ENCODE measurements at places on chromosomes 11 and 22.

GRCh38 chr22:44828193-44828592 lies 75.8 kb downstream of the ARHGAP8 start:
- DNase-seq: no peak

DNA sequence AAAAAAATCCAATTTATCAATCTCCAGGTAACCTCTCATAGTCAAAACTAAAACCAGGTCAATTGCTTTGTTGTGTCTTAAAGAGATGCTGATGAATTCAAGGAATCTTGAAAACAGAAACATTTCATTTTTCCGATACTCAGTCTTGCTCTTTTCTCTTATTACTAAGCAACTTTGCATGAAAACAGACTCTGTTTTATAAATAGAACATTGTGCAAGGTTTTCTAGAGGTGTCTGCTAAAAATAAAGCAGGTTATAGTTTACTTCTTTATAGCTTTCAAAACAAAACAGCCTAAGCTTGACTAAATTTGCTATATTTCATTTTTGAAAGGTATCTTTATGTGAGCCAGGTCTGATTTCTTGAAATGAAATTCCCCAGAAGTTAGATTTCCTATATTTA lies 109.3 kb downstream of the ARL14EP start:
- no peak for DNase-seq

DNA sequence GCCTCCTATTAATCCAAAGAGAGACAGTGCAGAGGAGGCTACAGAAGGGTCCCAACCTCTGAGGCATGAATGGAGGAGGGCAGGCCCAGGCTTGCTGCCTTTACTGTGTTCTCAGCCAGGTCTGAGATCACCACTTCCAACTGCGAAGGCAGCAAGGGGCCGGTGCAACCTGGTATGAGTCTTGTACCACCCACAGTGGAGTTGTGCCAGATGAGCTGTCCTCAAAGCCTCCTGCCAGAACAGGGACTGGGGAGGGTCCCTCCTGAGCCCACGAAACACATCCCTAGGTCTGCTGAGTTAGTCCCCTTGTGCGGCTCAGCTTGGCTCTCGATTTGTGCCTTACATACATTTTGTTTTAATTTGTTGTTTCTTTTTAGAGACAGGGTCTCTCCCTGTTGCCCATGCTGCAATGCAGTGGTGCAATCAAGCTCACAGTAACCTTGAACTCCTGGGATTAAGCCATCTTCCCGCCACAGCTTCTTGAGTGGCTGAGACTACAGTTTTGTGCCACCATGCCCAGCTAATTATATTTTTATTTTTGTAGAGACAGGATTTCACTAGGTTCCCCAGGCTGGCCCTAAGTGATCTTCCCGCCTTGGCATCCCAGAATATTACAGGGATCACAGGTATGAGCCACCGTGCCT lies 9.3 kb downstream of the MIF start:
- DNase-seq: no peak

DNA sequence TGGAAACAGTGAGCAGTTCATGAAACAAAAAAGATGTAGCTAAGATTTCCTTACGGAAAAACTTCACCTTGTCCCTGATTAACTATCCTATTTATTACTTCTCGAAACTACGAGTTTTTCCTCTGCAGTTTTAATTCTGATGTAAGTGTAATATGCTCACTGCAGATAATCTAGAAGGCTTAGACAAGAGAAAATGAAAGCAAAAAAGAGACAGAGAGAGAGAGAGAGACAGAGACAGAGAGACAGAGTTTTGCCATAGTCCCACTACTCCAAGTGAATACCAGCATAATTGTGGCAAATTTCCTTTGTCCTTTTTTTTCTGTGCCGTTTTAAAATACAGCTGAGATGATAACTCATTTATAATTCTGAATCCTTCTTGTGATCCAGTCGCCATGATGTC lies 24.8 kb downstream of the FSHB start:
- DNase-seq: no peak

DNA sequence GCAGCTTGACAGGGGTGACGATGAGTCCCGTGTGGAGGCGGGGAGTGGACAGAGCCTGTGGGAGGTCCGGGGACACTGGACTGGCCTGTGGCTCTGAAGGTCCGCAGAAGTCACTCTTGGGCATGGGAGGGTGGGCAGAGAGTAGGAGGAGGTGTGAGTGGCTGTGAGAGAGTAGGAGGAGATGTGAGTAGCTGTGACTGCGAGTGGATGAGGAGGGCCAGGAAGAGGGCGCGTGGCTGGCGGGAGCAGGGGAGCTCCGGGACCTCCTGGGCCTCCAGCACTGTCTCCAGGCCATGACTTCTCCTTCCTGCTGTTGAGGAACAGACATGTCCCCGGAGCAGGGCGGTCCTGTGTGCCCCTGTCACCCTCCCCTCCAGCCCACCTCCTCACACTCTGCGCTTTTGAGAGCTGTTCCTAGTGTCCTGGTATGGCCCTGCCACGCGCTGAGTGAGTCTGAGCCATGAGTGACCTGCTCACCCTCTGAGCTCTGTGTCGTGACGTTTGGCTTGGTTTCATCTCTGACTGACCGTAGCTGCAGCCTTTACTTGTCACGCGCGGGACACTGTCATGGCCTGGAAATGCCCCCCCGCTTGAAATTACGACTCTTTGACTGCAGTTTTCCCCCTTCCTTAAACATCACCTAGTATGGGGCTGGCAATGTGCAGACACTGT lies 391.5 kb downstream of the TBC1D22A start:
- no peak for DNase-seq

- no peak for DNase-seq
Measured at GRCh38 chr11:12897390-12897789, 111.7 kb upstream of the RASSF10 start.

DNA sequence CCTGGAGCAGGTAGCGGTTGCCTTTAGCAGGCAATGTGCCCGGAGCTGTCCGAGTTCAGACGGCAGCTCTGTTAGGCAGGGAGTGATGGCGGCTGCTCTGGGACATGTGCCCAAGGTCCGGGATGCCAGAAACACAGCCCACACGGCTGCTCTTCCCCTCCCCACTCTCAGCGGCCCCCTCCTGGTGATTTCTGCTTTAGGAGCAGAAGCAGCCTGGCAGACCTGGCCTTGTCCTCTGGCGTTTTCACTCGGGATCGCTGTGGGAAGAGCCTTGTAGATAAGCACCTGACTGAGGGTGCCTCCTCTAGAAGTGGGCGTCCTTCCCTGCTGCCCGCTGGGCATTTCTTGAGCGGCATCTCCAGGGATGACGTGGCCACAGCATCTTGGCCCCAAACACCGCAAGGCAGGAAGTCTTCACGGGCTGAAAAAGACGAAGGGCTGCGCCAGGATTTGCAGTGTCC lies 392.2 kb downstream of the TBC1D22A start:
- DNase-seq: no peak

DNA sequence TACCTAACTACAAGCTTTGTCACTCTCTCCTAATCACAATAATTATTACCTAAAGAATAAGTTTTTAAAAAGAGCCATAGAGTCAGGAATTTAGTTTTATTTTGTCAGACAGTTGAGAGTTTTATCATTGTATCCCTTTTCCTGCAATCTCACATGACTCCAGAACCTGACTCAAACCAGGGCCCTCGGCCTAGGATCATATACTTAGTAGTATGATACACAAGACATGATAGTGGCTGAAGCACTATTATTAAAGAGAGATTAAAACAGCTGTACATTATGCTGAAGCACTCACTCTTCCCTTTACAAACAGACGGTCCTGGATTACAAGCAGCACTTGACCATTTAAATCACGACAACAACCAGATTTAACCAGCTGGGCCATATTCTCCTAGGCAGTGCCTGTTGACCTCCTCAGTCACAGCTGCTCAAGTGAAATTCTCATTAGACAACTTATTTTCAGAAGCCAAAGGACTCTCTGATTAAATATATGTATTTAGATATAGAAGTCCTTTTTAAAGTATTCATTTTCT lies 44.0 kb downstream of the SOX6 start:
- DNase-seq: no peak

GRCh38 chr11:11782532-11783110 lies 59.2 kb upstream of the USP47 start:
- no peak for DNase-seq

DNA sequence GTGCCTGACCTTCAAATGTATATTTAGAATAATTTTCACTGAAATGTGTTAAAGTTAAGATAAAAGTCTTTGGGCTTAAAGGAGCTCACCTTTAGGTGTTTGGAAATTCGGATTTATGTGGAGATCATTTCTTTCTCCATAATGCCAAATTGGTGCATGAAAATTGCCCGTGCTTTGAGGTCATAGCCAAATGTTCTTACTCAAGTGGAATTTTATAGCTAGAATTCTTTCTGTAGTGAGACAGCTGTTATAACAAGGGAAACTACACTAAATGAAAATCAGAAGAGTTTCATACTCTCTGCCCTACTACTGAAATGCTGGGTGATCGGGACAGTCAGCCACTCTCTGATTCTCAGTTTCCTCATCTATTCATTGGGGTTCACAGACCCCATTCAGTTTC lies 89.5 kb upstream of the DBX1 start:
- no peak for DNase-seq

DNA sequence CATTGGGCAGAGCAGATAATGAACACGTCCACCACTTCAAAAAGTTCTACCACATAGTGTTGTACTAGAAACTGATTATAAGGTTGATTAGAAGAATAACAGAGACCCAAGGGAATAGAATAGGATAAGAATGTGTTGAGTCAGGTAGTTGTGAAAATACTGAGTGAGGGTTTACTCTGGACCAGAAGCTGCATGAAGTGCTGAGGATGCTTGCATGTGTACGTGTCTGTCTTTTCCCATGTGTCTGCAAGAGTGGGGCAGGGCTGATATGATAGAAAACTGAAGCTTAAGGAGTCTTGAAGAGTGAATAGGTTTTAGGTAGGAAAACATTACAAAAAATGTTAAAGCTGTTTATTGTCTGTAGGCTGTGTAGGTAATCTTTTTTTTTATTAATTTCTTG lies 20.6 kb downstream of the TRPC6 start:
- DNase-seq: no peak

GRCh38 chr22:38041760-38042487 lies 15.3 kb upstream of the PICK1 start:
- DNase-seq: no peak

GRCh38 chr11:132670921-132671675 lies 861.2 kb downstream of the OPCML start:
- no peak for DNase-seq

GRCh38 chr11:32184041-32184722 lies 93.3 kb downstream of the RCN1 start:
- no peak for DNase-seq

DNA sequence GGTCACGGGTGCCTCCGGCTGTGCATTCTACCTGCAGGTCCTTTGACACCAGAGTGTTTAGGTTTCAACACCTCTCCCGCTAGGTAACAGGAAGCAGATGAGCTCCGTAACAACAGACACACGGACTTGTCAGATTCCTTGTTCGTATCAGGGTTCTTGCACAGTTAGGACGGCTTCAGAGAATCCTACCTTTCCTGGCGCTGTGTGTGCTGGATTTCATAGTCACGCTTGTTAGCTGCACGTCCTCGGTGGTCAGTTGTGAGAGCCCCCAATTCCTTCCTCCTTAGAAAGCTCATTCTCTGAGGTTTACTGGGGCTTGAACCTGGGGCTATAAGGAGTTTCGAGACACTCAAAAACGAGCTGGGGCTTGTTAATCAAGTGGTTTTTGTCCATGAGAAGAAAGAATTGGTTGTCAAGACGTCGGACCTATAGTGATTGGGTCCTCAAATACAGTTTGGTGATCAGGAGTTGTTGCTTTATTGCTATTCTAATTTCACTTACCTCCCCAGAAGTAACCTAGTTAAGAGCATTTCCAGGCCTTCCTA lies 664 bp downstream of the DDB2 start:
- DNase-seq: no peak

GRCh38 chr22:46072110-46072881 lies 78.0 kb upstream of the PPARA start:
- DNase-seq: peak; percentile 16

DNA sequence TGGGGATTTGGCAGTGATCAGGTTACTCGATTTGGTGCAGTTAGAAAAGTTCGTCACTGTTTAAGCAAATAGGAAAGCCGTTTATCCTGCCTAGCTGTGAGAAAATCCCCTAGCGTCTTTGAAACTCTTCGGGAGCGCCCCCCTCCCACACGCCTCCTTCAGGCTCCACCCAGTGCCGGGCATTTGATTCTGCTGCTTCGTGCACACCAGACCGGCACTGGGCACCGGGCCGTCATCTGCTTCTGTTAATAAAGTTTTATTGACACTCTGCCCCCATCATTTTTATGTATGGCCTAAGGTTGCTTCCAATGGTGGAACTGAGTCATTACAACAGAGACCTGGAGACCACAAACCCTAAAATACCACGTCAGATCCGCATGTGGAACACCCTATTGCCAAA lies 50.9 kb downstream of the IGF2 start:
- no peak for DNase-seq

DNA sequence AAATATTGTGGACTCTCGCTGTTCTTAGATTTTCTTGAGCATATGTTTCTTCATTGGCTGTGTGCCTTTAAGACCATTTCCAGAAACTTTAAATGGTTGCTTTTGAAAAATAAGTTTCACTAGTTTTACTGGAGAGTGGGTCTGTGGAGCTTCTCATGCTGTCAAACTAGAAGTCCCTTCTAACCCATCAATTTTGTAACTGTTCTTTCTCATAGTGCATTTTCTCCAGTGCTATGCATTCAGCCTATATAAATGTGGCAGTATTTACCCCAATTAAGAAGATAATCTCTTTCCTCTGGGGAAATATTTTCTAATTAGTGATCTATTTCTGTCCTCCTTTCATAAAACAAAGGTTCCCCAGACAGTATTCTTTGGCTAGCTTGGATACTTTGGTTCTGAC lies 97.9 kb upstream of the RRM1 start:
- DNase-seq: no peak

- no peak for DNase-seq
Measured at GRCh38 chr22:22721681-22722354, 77.4 kb downstream of the GGTLC2 start.

DNA sequence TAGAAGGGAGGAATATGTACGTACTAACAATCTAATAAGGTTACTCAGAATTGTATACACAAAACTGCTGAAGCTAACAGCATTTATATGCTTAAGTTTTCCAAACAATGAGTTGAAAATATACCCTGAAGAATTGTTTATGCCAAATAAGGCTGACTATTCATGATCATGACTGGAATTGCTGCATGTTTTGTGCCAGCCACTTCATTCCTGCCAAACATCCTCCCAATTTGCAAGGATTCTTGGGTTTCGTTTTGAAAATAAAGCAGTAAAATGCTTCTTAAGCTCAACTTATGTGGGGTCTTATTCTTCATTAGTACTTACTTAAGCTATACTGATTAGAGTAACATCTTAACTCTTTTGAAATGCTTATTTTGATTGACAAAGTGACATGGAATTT lies 149.0 kb downstream of the SPON1 start:
- DNase-seq: no peak

- no peak for DNase-seq
Measured at GRCh38 chr11:130512662-130513061, 64.2 kb downstream of the ADAMTS15 start.

GRCh38 chr22:29946220-29946619 lies 63.2 kb downstream of the MTMR3 start:
- DNase-seq: no peak

GRCh38 chr11:80898910-80899309 lies 1458.1 kb upstream of the TENM4 start:
- DNase-seq: no peak
